Activated naive CD4-positive, alpha-beta T cell treated with Interleukin-2 at 50 U/mL for 16 hours (primary cell): ENCODE measurements at places on chromosomes 7 and 10.

- DNase-seq, result no peak
Measured at GRCh38 chr7:131294553-131294952, 33.1 kb upstream of the MKLN1 start.

DNA sequence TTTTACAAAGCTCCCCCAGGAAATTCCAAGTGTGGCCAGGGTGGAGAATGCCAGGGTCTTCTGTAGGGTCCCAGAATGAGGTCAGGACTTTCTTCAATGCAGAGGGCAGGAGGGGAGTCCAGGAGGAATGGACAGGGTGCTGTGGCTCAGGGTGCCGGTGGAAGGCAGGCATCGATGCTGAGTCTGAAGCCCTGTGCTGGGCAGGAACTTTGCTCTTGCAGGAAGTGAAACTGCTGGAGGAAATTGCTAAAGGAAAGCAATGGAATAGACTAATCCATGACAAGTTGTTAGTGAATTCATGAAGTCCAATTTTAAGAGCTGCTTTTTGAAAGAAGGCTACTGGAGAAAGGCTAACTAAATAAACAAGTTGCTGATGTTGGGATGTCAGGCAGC is 14.8 kb downstream of the PTPRE start:
- DNase-seq, result no peak

DNA sequence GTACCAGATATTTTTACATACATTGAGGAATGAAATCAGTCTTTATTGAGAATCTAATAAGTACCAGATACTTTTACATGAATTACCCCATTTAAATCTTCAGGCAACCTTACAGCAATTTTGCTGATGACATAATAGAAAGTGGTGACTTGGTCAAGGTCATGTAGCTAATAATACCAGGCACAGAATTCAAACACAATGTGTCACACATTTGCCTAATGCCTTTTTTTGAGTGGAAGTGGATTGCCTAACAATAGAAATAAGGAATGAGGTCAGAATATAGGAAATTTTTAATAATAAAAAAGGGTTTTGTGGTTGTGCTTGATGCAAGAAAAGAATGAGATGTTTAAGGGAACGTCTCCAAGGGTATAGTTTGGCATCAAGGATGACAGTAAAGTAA is 466.6 kb upstream of the IGFBP3 start:
- DNase-seq, result no peak

DNA sequence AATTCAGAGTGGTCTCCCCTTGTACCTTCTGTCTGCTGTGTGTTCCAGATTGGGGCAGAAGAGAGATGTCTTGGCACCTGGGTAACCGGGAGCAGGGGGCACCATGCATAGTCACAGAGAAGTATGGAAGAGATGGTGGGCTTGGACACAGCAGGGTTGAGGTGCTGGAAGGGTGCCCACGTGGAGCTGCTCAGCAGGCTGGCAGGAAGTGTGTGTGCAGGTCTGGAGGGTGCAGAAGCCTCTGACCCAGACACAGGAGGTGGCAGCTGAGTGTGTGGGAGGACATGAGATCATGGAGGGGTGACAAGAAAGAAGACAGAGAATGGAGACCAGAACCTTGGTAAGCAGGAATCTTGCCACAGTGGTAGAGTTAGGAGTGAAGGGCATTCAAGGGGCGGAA is 42.3 kb upstream of the DUSP5 start:
- DNase-seq, result peak; percentile 25

DNA sequence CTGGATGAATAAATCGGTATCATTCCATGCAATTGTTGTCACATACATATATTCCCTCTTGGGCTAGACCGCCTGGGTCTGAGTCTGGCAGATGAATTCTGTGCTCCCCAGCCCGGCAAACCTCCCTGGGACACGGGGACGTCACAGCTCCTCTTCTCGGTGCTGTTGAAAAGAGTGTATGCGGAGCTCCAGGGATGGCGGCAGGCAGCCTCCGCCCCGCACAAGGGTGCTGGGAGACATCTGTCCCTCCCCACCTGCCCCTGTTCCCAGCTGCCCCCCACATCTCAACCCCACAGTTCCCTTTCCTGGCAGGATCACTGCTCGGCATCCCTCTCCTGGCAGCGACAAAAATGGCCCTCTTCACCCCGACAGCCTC is 32.1 kb downstream of the PRKAG2 start:
- no peak for DNase-seq

GRCh38 chr7:42831006-42831717 is 80.7 kb downstream of the C7orf25 start:
- DNase-seq, result no peak

DNA sequence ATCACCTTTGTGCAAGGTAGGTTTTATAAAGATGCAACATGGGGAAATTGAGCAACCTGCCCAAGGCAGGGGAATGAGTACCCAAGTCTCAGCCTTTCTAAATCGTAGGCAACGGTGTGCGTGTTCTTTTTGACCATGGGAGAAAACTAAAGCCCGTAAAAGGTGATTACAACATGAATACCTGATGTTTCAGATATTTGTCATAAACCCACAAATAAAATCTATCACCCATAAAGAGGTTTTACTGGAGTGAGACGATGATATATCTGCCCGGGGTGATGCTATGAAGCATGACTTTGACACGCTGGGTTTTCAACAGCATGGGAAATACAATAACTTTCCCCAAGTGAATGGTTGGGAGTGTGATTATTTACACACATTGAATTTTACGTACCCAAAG is 406.3 kb upstream of the KLF6 start:
- DNase-seq, result no peak

DNA sequence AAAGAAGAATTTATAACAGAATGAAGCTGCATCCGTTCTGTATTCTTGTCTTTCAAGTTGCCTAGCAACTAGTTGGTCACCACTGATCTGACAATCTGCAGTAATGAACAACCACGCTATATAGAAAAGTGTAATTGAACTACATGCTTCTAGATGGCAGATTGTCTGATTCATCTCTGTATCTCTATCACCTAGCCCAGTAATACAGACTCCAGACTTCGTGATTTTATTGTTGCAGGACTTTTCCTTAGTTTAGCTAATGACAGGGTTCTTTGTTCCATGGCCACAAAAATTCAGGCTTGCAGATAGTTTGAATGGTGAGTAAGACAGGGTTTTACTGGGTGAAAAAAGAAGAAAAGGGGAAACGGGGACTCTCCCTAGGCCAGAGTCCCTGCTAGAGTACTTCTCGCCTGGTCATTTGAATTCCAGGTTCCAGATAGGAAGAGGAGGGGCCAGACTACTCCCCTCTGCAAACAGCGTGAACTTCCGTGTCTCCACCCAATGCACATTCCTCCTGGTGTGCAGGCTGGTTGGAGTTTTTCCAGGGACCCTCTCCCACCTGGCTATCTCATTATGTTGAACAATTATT is 45.9 kb downstream of the COL1A2 start:
- no peak for DNase-seq

DNA sequence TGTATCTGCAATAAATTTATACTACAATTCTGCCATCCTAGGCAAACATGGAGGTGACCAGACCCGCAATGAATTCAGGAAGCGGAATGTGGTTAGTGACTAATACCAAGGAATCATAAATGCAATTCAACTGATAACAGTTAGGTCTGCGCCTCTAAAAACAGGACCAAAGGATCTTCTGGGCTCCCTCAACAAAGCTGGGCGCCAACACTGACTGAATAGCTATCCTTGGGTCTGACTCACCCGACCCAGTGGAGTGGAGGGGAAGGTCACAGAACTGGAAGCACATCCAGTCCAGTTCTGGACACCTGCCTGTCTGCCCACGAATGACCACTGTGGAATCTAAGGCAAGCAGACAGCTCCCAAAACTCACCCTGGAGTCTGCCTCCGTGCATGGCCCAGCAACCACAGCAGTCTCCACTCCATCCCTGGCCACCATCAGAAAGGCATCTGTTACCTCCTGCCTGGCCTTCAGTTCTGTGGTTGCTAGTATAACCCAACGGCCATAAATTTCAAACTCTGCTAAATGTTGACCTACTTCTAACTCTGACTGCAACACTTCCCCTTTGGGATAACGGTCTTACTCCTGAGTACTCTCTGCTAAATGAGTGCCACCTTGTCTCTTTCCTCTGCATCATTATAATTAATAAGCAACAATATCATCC is 43.0 kb upstream of the DLX6 start:
- DNase-seq, result no peak

DNA sequence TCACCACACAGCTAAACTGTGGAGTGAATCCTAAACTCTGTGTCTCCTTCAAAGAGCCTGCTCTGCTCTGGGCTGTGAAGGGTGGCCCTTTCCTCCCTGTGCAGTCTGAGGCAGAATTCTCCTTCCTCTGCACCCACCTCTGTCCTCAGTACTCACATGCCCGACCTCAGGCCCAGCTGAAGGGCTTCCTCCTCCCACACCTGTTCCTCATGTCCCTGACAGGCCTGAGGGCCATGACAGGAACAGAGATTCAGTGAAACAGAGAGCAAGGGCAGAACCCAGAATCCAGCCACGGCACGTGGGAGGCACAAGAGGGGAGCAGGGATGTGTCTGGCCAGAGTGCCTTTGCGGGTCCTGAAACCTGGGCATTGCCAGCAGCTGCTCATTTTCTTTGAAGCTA is 13.9 kb downstream of the CREB3L2 start:
- DNase-seq, result no peak

- DNase-seq, result no peak
Measured at GRCh38 chr10:109875828-109876821, 47.2 kb downstream of the XPNPEP1 start.

- no peak for DNase-seq
Measured at GRCh38 chr10:45278860-45279498, 36.4 kb downstream of the OR13A1 start.

DNA sequence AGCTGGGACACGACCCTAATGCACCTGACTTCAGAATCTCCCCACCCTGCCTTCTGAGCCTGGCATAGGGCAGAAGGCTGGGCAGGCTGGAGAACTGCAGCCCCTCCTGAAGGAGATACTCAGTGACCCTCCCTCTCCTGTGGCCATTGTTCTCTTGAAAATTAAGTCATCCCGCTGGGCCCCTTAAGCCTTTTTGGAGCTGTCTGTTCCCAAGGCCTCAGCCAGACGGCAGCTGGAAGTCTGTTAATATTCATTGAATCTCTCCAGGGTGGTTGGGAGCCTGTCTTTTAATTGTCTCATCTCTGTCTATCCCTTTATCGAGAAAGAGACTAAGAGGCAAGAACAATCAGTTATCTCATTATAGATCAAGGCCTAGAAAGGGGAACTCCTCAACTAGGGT is 118.1 kb upstream of the PCBD1 start:
- no peak for DNase-seq

- no peak for DNase-seq
Measured at GRCh38 chr10:60649485-60650377, 128.5 kb upstream of the CDK1 start.

GRCh38 chr7:36747280-36748016 is 23.2 kb upstream of the AOAH start:
- DNase-seq, result no peak

GRCh38 chr10:43055217-43055616 is 21.7 kb upstream of the RET start:
- no peak for DNase-seq

DNA sequence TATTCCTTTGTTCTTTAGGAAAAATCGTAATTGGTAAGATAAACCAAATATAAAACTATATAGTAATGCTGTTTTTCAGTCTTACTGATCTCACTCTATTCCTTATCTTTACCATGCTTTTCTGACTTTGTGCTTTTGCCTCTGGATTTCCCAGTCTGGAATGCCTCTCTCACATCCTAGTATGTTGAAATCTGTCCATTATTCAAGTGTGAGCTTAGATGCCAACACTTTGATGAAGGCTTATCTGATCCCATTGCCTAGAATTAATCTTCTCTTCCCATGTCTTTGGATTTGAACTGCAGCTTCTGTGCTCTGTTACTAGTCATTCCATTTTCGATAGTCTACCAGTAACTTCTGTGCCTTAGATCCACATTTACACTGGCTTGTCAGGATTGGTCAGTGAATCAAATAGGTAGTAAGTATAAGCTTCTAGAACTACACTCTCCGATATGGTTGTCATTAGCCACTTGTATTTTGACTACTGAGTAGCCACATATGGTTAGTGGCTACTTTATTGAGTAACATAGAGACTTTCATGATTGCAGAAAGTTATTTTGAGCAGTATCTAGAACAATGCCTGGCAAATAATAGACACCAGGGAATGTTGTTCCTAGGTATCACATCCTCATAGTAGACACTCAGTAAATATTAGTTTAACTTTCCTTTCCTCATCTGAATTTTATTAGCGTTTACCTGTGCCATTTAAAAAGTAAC is 92.9 kb downstream of the BMPR1A start:
- DNase-seq, result no peak

GRCh38 chr10:18340496-18341051 is 200.3 kb downstream of the CACNB2 start:
- no peak for DNase-seq

DNA sequence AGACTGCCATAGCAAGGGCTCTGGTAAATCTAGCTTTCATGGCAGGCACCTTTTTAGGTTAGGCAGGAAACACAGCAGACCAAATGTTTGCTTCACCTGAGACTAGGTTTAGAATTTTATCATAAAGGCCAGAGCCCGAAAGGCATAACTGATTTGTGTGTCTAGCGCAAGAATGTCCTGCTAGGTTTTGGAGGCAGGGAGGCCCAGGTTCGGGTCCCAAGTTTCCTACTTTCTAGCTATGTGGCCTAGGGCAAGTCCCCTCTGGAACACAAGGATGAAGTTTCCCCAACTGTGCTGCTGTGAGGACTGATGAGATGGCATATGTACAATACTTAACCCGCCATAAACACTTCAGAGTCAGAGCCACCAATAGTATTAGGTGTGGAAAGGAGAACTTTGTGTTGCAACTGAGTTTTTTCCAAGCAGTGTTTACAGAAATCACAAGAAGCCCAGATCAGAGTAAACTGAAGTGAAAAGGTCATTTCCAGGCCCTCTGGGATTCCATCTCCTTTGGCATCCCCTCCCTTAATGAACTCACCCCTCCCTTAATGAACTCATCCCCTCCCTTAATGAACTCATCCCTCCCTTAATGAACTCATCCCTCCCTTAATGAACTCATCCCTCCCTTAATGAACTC is 244.9 kb downstream of the SKAP2 start:
- no peak for DNase-seq

DNA sequence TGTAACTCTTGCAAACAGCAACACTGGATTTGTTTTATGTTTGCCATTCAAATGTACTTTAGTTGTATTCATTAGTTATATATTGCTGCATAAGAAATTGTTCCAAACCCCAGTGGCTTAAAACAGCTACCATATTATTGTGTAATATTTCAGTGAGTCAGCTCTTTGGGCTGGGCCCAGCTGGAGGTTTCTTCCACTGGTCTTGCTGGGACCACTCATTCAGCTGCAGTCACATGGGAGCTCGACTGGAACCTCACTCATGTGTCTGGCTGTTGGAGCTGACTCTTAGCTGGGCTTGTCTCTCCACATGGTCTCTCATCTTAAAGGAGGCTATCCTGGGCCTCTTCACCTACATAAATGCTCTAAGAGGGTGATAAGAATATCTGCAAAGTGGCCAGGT is 23.2 kb upstream of the PIP4K2A start:
- DNase-seq, result no peak

GRCh38 chr10:75585294-75585693 is 153.9 kb downstream of the LRMDA start:
- DNase-seq, result no peak

DNA sequence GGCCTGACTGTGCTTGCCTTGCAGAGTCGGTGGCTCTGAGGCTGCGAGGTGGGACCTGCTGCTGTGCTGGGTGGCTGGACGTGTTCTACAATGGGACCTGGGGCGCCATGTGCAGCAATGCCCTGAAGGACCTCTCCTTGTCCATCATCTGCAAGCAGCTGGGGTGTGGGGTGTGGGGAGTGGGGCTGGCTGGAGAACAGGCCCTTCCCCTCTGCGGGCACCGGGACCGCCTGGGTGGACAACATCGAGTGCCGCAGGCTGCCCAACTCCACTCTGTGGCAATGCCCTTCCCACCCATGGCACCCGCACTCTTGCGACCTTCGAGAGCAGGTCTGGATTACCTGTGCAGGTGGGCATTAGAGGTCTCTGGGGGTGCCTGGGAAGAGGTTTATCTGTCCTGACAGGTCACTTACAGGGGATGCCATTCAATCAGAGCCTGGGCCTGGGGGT is 10.9 kb downstream of the SCART1 start:
- no peak for DNase-seq
